NCI-H2171 (cell line): ENCODE measurements at places on chromosomes 2 and 18.

GRCh38 chr2:150994076-150994475 is 267.6 kb downstream of the RBM43 start:
- DNase-seq: no peak

DNA sequence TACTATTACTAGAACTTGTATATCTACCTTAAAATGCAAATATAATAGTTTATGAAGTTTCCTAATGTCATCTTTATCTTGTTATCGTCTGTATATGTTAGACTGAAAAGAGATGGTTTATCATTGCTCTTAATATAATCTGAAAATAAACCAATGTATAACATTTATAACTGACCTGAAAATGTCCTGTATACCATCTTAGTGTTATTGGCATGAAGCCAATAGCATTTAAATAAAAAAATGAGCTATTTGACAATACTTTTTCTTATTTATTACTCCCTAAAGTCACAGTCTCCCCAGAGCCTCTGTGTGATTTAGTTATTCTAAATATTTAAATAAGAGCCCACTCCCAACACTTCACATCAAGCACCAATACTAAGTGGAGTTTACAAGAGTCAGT is 1.8 kb downstream of the VWC2L start:
- no peak for DNase-seq

DNA sequence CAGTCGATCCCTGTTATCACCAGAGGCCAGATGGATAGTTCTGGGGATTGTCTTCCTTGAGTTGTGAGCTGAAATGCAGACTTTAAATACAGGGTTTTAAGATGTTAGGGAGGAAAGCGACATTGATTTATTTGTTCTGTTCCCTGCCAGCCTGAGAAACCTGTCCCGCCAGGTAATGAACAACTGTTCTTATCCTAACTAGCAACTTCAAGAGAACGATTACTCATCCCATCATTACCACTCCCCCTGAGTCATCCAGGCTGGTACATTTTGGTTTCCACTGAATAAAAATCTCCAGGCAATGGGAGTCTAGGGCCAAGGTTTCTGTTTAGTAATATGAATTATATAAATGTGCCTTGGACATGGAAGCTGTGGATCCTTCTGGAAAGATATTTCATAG is 131.2 kb downstream of the LYPD6B start:
- no peak for DNase-seq

DNA sequence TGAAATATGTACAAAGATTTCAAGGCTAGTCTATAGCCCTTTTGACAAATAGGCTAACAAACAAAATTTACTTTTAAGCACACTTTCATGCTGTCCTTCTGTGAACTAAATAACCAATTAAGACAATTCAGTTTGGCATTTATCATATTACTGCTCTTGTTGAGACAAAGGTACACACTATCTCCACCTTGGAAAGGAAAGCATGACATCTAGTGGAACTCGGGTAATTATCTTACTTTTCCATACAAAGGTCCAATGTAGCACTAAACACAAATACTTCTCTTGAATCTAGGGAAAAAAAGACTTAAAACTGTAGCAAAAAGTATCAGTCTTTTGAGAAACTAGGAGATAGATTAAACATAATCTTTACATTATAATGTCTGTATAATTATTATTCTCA is 125.0 kb upstream of the CD226 start:
- no peak for DNase-seq

DNA sequence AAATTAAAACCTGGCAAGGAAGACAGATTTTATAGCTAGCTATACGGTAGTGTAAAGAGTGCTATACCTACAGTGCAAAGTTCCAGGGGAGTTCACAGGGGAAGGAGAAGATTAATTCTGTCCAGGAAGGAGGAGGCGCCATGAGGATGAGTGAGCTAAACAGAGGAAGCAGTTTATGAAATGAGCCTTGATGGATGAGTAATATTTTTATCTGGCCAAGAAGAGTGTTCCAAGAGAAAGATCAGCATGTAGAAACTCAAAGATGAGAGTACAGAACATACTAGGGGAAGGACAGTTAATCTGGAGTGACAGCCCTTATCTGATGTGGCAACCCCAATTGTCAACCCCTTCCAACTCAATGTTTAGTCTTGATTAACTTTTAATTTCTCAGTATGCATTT is 54.8 kb downstream of the CDH20 start:
- DNase-seq: no peak
